ENCODE measurements at places on chromosomes 3 and 15.

GRCh38 chr3:33439546-33440327, 468 bp downstream of the UBP1 start:
- peak; percentile 50 for DNase-seq

DNA sequence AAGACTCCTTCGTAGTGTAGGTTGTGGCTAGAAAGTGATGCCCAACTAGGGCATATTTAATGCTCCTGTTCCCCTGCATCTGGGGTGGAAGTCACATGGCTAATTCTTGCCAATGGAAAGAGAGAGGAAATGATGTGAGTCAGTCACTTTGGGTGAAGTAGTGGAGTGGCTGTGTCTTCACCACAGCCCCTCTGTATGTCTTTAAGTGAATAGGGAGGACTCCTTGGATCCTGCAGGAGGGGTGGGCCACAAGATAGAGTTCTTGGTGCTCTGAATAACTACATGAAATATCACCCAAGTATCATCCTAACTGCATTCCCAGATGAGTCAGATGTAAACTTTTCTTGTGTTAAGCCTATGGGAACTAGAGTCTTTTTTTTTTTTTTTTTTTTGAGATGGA, 17.8 kb upstream of the MB21D2 start:
- DNase-seq: no peak

DNA sequence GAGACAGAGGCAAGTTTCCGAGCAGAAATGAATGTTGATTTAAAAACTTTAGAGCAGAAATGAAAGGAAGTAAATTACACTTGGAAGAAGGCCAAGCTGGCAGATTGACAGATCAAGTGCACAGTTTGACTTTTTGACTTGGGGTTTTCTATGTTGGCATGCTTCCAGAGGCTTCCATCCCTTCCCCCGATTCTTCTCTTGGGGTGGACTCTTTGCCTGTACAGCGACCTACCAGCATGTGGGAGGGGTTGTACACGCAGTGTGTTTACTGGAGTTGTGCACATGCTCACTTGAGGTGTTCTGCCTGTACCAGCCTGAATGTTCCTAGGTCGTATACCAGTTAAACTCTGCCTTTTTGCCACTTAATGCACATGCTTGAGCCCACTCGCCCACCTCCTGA, 701.5 kb upstream of the GBE1 start:
- DNase-seq: no peak

DNA sequence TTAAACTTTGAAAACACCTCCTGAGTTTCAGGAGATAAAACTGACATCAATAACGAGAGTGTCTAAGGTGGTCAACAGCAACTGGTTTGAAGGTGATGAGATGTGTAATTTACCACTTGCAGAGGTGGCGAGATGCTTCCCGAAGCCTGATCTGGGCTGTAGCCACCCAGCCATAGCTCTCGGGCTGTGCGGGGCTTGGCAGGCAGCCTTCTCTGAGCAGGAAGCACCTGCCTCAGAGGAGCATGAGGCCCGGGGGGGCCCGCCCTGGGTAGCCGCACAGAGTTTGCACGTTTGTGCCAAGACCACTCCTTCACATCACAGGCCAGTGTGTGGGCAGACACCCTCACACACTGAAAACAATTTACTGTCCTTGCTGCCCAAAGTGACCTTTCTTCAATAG, 220.3 kb downstream of the CACNA2D3 start:
- no peak for DNase-seq

DNA sequence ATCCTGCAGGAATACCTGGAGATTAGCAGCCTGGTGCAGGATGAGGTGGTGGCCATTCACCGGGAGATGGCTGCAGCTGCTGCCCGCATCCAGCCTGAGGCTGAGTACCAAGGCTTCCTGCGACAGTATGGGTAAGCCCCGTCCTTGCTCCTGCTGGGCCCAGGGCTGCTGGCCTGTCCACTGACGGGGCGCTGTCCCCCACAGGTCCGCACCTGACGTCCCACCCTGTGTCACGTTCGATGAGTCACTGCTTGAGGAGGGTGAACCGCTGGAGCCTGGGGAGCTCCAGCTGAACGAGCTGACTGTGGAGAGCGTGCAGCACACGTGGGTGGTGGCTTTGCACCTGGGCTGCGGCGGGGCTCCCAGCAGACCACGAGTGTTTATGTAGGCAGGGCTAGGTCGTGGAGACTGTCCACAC, 5.0 kb downstream of the FES start:
- DNase-seq: no peak

GRCh38 chr15:80999623-81000036, 1.1 kb upstream of the TLNRD1 start:
- peak; percentile 63 for DNase-seq

GRCh38 chr3:43584043-43584826, 37.6 kb downstream of the ANO10 start:
- DNase-seq: no peak

- DNase-seq: no peak
Observed at GRCh38 chr15:60697750-60698149, 218.8 kb upstream of the ICE2 start.

- DNase-seq: no peak
Observed at GRCh38 chr15:95468820-95469219, 861.7 kb upstream of the NR2F2 start.

- peak; percentile 49 for DNase-seq
Observed at GRCh38 chr15:68275165-68275746, 2.3 kb upstream of the FEM1B start.

- no peak for DNase-seq
Observed at GRCh38 chr3:150823277-150823676, 60.3 kb upstream of the SIAH2 start.

DNA sequence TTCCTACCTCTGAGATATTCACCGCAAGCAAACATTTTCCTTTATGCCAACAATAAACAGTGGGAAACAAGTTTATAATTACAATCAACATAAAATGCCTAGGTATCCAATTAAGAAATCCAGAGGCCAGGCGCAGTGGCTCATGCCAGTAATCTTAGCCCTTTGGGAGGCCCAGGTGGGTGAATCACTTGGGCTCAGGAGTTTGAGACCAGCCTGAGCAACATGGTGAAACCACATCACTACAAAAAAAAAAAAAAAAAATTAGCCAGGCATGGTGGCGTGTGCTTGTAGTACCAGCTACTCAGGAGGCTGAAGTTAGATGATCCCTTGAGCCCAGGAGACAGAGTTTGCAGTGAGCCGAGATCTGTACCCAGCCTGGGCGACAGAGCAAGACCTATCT, 17.3 kb downstream of the TBC1D2B start:
- peak; percentile 28 for DNase-seq

GRCh38 chr3:194727435-194728128, 41.9 kb downstream of the FAM43A start:
- no peak for DNase-seq

DNA sequence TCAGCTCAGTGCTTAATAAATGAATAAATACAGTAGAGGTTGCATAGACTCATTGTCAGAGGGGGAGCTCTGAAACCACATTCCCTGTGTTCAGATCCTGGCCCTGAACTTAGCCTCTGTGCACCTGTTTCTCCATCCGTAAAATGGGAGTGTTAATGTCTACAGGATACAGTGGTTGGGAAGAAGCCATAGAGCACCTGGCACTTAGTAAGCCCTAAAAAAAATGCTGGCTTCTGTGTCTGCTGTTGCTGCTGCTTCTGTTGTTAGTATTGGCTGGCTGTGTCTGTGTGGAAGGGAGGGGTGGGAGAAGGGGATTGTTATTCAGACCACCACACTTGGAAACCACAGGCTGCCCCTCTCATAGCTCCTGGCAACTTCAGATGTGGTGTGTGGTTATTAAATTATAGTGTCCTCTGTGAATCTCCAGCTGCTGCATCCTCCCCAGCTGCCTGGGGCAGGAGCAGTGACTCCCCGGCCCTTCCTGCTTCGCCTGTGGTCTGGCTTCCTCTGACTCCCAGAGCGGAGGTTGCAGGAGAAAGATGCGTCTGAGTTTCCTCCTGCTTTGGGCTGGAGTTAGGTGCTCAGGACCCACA, 31.0 kb downstream of the FGD5 start:
- no peak for DNase-seq

GRCh38 chr3:37014620-37015019, 21.3 kb downstream of the MLH1 start:
- no peak for DNase-seq

DNA sequence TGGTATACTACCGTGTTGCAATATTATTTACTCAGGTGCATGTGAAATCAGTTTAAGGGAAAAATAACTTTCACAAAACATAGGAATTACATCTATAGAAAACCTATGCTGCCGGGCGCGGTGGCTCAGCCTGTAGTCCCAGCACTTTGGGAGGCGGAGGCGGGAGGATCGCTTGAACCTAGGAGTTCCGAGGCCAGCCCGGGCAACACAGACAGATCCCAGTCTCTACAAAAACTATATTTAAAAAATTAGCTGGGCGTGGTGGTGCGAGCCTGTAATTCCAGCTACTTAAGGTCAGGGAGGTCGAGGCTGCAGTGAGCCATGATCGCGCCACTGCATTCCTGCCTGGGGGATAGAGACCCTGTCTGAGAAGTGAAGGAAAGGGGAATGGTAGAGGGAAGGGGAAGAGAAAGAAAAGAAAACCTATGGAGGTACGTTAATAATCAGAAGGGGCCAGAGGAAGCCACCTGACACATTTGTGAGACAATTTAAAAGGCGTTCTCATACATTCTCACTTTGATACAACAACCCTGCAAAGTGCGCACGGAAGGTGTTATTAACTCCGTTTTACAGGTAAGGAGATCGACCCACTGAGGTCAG, 456 bp upstream of the TMEM62 start:
- no peak for DNase-seq

DNA sequence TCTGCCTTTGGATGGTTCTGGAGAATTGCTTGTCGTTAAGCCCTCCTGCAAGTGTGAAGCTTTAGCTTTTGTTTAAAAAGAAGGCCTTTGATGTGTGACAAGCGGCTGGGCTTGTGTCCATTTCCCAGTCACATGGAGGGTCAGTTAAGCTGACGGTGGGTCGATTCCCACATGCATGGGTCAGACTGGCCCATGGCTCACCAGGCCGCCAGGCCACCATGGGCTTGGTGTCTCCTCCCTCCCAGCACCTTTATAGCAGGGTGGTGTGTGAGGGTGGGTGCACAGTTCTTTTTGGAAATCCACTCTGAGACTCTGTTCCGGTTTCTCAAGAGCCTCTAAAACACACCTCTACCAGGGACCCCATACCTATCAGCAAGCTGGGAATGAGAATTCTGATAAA, 67.2 kb downstream of the SCN5A start:
- DNase-seq: no peak

DNA sequence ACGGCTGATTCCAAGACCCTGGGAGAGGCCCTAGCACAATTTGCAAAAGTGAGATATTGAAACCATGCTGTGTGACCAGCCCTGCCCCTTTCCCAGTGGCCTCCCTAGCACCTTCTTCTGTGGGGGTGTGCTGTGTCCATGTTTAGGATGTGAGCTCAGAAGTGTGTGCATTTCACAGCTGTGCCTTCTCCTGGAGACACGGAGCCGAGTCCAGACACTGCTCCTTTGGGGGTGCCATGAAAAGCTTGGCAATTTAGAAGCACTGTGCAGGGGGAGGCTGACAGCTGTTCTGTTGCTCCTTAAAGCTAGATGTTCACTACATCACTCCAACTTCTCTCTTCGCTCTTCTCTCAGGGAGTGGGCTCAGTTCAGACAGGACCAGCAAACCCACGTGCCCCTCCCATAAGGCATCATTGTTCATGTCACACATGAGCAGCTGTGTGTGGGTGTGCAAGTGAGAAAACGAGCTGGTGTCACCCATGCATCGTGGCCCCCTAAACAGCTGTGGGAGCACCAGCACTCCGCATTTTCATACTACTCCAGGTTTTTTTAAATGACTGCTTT, 492.6 kb downstream of the GABRG3 start:
- DNase-seq: no peak

- DNase-seq: peak; percentile 45
Observed at GRCh38 chr15:71051539-71051938, 63.7 kb upstream of the THSD4 start.

- DNase-seq: no peak
Observed at GRCh38 chr15:35559683-35560082, 13.7 kb upstream of the DPH6 start.

DNA sequence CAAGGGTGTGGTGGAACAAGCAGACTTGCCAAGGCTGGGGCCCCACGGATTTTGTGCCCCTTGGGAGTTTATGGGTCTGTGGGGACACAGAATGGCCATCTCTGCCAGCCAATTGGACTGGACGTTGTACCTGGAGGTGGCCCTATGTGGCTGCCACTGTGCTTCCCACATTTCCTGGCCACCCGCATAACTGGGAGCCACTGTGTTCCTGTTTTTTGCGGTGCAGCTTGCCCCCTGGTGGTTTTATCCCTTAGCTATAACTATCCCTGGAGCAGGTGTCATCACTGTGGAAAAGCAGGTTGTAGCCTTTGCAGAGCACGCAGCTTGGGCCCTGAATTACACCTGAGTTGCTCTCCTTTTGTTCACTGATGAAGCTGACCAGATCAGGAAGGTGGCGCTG, 306.3 kb downstream of the ZPLD1 start:
- peak; percentile 33 for DNase-seq

- DNase-seq: peak; percentile 67
Observed at GRCh38 chr3:63961891-63962290, 49.7 kb upstream of the SCAANT1 start.

- peak; percentile 52 for DNase-seq
Observed at GRCh38 chr3:68915973-68916372, 16.4 kb downstream of the TAFA4 start.

DNA sequence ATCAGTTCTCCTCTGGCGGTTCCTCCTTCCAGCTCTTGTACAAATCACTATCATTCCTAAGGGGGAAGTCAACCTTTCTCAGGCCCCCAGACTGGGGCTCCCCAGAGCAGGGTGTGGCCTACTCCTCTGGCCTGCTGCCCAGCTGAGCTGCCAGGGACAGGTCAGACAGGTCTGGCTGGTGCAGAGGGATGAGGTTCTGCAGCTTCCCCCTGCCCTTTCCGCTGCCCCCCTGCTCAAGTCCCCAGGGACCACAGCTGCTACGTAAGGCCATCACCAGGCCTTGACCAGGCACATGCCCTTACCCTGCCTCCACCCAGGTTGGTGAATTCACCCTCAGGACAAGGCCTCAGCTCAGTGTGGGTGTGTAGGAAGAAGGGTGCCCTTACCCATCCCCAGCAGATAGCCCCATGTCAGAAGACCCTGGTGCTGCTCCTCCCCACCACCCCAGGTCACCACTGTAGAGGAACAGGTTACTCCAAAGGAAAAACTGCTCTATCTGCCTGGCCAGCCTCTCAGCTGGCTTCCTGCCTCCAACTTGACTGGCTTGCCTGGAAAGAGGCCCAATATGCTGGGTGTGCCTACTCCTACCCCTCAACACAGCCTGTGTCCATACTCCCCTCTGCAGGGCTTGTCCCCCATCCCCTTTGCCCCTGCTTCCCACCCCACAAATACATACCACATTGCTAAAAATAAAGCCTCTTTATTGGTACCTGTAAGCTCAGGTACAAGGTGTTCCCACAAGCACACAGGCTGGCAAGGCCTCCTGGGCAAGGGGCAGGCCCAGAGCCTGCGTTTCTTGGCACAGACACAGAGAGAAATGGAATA, 12.0 kb downstream of the CSRNP1 start:
- peak; percentile 82 for DNase-seq

DNA sequence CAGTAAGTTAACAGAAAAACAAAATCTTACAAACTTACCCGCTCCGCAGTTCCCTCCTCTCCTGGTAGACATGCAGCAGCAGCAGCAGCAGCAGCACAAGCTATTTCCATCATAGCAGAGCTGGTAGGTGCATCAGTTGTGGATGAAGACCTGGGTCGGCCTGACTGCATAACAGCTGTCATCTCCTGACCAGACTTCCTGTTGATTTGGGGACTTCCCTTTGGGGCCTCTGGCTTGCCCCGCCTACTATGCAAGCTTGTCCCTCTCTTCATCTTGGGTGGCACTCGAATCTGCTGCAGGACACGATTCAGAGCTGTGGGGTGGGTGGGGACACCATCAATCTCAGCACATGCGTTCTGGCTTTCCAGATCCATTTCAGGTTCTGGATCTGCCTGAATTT, 65.7 kb downstream of the TMCC1 start:
- DNase-seq: no peak
